ENCODE measurements at places on chromosomes 3 and 15.

DNA sequence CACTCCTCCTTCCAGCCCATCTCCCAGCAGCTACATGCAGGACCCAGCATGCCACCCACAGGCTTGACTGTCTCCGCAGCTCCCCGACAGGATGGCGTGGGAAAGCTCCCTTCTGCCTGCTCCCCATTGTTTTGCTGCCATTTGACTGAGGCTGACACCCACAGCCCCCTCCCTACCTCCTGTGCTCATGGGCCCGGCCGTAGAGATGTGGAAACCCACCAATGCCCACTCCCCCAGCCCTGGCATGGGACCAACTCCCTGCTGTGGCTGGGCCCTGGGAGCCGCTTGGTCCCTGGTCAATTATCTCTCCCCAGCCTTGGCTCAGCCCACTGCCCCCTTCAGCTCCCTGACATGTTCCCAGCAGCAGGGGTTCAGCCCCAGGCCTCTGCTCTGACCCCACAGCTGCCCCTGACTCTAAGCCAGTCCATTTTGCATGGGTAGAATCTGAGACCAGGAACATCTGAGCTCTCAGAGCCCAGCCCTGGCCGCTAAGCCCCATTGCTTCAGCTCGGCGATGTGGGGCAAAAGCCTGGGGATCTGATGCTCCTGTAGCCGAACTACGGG lies 8.2 kb downstream of the C3orf22 start:
- no peak for DNase-seq

DNA sequence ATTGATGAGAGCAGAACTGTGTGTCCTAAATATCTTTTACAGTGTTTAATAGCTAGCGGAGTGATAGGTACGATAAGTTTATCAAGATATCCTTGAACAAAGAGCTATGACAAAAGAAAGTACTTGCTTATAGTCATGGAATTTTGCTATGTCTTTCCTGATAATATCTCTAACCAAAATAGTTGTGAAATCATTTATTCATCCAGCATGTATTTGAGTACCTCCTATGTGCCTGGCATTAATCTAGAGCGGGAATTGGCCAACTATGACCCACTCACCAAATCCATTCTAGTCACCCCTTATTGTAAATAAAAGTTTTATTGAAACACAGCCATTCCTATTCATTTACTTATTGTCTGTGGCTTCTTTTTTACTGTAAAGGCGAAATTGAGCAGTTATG lies 46.6 kb downstream of the ZFAND6 start:
- DNase-seq, result no peak

GRCh38 chr15:66069751-66070150 lies 183.8 kb downstream of the MEGF11 start:
- no peak for DNase-seq

GRCh38 chr3:124832782-124833709 lies 54.1 kb downstream of the ITGB5 start:
- DNase-seq, result no peak
